Fibroblast of villous mesenchyme (primary cell): ENCODE measurements at places on chromosomes 11 and 22. TPM values are rescaled to one million over a fixed set of nuclear protein-coding genes. Genes with fewer than 3 reads are reported as not detected.

The OR4A16 gene
- not detected in 2 replicates for total RNA-seq

The OR6Q1 gene
- total RNA-seq, result not detected in 2 replicates

The SLC25A18 gene
- under 0.01 and 0.32 TPM in 2 replicates for total RNA-seq

The OR2D2 gene
- 0.64 and 0.86 TPM in 2 replicates for total RNA-seq

The OR5D13 gene
- not detected in 2 replicates for total RNA-seq

The IFITM10 gene
- 0.32 and 0.43 TPM in 2 replicates for total RNA-seq

The TESMIN gene
- 0.32 and 2.6 TPM in 2 replicates for total RNA-seq

The CSF2RB gene
- total RNA-seq, result 2.6 and 11.2 TPM in 2 replicates

The HIPK3 gene
- total RNA-seq, result 75.1 and 121 TPM in 2 replicates

The CRYBB3 gene
- not detected in 2 replicates for total RNA-seq

The IFITM1 gene
- 76.4 and 117 TPM in 2 replicates for total RNA-seq

The RNF215 gene
- total RNA-seq, result 19.6 and 20.3 TPM in 2 replicates

The XKR3 gene
- total RNA-seq, result not detected in 2 replicates

The LMO1 gene
- not detected in 2 replicates for total RNA-seq

DNA sequence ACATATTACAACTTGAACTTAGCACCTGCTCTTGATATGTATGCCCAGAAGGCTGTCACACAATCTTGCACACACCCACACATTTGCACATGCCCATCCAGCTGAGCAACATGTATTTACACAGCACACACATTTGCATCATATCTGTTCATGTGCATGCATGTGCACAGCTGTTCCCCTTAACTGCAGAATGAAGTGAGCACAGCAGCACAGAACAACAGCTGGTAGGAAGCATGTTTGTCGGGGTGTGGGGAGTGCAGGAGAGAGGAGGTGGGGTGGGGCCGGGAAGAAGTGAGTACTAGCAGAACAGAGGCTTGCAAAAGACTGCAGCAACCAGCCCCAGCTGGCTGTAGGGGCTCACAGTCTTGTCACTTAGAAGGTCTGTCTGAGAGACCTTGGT, 296.5 kb downstream of the KIRREL3 start:
- DNase-seq, result no peak

- peak; percentile 69 for DNase-seq
These were observed 136.4 kb downstream of the RBFOX2 start for GRCh38 chr22:35892192-35892591.

GRCh38 chr11:110434952-110435779, 5.4 kb downstream of the FDX1 start:
- no peak for DNase-seq

DNA sequence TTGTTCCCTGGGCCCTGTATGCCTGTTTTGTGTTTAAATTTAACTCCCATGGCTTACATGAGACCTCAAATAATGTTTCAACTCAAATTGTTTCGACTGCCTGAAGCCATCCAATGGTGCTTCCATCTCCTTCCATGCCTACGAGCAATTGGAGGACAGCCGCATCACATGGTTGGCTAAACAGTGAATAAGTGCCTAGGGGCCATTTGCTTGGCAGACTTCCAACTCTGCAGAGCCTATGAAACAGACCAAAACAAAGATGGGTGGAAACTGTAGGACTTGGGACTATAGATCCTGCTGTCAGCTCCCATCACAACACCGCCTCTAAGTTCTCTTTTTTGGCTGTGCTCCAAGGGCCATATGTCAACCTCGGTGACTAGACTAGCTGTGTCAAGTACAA, 84.1 kb downstream of the PARVA start:
- DNase-seq, result no peak

GRCh38 chr22:19843107-19843856, 11.4 kb downstream of the GNB1L start:
- no peak for DNase-seq

DNA sequence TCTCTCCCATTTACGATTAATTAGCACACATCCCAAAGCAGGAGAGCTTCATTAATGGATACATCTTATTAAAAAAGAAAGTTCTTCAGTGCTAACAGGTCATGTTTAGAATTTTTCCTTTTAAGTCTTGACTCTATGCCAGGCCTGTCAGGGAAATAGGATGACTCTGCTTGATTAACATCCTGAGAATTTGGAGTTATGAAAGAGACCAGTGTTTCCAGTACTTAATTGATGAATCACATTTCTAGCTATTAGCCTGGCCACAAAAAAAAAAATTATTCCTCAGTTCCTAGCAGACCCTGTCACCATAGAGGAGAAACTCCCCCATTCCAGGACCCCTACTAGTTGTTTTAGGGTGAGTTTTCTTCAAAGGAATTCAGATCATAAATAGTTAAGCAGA, 23.6 kb upstream of the ME3 start:
- DNase-seq, result peak; percentile 81

GRCh38 chr11:112150517-112150916, 13.4 kb downstream of the IL18 start:
- no peak for DNase-seq

GRCh38 chr11:117166491-117166890, 12.1 kb upstream of the SIDT2 start:
- no peak for DNase-seq

DNA sequence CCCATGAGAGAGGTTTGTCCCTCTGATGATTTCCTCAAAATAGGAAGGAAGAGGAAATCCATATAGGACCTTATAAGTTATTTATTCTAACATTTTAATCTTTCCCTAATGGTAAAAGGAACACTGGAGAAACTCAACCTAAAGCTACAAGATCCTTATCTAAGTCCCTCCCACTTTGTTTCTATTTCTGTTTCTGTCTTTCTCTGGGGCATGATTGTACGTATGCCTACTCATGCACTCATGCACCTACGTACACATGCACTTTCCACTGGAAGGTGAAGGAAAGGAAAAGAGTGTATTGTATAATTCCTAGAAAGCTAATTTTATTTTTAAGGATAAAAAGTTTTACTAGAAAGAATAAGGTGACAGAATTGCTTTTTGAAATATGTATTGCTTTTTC, 125.0 kb downstream of the RAB38 start:
- no peak for DNase-seq

DNA sequence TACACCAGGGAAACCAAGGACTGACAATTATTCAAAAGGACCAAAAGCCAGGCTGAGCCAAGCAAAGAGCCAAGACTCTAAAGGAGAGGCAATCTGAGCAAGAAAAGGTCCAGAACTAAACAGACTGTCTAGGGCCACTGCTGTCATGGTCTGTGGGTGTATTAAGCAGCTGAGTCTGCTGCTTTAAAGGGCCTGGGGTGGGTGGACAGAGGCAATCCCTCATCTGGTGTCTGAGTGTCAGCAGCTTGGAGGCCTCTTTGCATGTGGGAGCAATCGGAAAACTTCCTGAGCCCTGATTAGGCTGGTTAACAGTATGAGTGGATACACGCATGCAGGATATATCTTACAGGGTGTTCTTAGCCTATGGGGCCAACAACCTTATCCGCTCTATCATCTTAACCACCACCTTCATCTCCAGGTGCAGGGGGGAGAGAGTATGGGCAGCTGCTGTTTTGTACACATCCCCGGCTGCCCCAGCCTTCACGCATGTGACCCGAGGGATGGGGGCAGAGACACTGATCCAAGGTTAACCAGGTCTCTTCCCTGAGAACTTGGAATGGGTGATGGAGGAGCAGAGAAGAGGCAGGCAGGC, 67.5 kb upstream of the TIMP3 start:
- DNase-seq, result no peak

DNA sequence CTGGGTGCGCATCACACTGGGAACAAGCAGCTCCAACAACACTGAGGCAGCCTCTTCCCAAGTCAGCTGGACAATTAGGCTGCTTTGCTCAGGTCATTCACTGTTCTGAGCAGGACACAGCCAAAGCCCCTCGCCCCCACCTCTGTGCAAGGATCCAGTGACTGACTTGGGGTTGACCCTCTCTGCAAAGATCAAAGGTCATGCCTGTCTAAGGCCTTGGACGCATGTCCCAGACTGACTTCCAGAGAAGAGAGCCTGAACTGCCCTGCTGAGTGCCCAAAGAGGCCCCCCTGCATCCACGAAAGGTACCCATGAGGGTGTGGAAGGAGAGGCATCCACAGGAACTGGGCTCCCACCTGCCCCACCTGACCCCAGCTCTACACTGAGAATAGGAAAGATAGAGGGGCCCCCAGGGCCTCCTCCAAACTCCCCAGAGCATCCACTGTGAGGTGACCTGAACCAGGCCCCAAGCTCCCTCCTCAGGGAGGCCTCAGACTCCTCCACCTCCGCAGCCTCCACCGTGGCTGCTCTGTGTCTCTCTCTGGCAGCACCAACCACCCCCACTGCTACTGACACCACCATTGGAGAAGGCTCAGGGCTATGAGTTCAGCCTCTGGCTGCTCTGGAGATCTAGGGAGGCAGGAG, 53.5 kb downstream of the IGLL5 start:
- DNase-seq, result no peak

GRCh38 chr11:12792590-12792989, 118.4 kb downstream of the TEAD1 start:
- DNase-seq, result peak; percentile 76

GRCh38 chr11:127640561-127641451, 640.2 kb upstream of the KIRREL3 start:
- DNase-seq, result no peak

DNA sequence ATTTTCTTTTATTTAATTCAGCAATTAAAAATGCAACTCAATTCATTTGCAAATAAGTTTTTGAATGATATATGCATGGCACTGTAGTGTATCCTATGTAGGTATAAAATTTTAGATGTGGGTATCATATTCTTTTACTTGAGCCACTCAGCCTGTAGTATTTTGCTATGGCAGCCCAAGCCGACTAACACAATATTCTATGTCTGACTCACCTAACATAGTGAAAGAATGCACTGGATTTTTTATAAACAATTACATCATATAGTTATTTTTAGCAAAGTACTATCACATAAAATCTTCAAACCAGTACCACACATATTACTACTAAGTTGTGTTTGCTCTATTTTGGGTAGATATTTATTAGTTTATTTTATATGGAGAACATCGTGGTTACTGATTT, 21.9 kb upstream of the GRIA4 start:
- DNase-seq, result peak; percentile 36

- no peak for DNase-seq
These were observed 25.9 kb upstream of the SCARF2 start for GRCh38 chr22:20463324-20464095.

GRCh38 chr11:133134314-133135173, 397.8 kb downstream of the OPCML start:
- DNase-seq, result no peak

DNA sequence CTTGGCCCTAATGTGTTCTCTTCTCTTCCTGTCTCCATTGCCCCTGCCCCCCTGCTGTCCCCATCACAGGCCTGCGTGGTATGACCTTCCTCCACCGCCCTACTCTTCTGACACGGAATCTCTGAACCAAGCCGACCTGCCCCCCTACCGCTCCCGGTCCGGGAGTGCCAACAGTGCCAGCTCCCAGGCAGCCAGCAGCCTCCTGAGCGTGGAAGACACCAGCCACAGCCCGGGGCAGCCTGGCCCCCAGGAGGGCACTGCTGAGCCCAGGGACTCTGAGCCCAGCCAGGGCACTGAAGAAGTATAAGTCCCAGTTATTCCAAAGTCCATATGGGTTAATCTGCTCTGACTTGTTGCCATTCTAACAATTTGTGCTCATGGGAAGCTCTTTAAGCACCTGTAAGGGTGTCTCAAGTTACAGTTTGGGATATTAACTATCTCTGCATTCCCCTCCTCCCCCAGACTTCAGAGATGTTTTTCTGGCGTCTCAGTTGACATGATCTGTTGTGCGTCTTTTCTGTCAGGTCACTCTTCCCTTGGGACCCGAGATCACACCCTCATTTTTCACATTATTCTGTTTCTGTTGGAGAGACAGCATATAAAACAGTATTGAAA, 60.0 kb downstream of the COMMD9 start:
- no peak for DNase-seq

- DNase-seq, result no peak
These were observed 188.5 kb upstream of the MPPED2 start for GRCh38 chr11:30774496-30775232.

DNA sequence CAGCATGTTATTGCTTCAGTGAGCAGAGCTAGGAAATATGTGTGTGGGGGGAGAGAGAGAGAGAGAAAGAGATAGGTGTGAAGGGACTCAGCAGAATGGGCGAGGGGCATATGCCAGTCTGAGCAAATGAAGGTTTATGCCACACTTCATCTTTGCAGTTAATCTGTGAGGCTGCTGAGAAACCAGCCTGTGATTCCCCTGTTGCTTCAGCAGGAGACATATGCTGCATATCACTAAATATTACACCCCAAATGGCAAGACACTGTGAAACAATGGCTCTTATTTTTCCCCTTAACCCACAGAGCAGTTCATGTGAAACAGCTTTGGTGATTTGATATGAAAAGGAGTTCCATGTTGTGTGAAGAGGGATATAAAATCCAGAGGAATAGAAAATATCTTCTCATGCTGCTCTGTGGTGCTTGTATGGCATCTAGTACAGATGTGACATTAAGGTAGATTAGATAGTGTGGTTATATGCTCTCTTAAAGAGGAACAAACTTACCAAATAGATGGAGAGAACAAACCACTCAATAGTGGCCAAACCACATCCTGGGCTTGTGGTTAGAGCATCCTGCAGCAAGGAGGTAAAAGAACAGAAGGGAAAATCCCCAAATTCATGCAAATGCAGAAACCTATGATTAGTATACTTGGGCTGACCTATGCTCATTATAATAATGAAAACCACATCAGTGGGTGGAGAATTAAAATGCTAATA, 864.2 kb downstream of the FAM181B start:
- no peak for DNase-seq

DNA sequence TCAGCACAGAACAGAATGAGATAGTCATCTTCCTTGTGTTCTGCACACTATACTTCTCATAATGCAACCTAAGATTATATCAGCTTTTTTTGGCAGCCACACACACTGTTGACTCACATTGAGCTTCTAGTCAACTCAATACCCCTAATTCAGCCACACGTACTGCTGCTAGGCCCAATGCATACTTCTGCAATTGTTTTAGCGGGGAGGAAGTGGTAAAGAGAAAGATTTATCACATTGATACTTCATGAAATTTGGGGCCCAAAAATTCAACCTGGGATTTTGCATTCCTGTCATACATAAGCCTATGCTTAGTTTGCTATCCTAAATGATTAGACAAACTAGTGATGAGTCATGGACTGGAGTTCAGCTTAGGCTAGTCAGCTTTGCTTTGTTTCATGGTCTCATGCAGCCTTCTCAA, 8.6 kb upstream of the UPB1 start:
- peak; percentile 59 for DNase-seq

DNA sequence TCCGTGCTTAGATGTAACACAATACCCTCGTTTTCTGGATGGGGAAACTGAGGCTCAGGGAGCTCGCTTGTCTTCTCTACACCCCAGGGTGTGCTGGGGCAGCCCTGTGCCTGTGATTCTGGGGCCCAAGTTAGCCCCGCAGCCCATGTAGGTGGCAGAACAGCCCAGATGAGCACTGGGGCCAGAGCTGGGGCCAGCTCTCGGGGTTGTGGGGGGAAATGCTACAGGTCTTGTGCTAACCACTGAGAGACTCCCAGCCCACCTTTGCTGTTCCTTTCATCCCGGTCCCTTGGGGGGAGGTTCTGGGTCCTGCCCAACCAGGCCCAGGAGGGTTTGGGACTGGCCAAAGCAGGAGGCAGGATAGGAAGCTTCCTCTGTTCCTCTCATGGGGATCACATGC, 13.5 kb downstream of the MYEOV start:
- no peak for DNase-seq

- no peak for DNase-seq
These were observed 8.3 kb upstream of the C22orf39 start for GRCh38 chr22:19455585-19456370.
